ENCODE measurements at places on chromosomes 2 and 18.

- no peak for DNase-seq
These were observed 96.2 kb downstream of the MAIP1 start for GRCh38 chr2:200051611-200051945.

- no peak for DNase-seq
These were observed 162.7 kb upstream of the ETAA1 start for GRCh38 chr2:67234440-67234839.

DNA sequence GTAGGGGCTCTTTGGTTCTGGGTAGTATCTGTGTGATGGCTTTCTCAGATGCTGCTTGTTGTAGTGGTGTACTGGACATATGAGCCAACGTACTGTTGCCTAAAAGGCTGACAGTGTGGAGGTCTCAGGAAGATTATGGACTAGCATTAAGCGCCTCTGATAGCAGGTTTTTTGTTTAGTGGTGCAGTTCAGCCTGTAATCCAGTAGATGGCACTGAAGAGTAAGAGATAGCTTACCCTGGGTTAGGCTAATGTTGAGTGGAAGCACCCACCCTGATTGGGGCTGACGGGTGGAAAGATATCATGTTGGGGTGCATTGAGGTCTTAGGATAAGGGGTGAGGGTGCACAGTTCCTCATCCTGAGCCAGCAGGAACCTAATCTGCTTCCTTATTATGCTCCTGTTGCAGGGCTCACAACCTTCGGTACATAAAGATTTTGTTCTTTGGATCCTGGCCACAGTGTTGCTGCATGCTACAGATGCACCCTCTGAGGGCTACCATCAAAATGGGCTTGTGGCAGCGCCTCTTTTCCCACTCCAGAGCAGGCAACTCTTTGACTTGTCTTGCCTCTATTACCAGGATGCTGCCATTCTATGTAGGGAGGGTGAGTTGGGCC lies 79.6 kb downstream of the MSTN start:
- no peak for DNase-seq

GRCh38 chr2:106876699-106877098 lies 9.3 kb downstream of the ST6GAL2 start:
- DNase-seq: no peak

- peak; percentile 86 for DNase-seq
These were observed 555.2 kb downstream of the CMPK2 start for GRCh38 chr2:6310256-6311215.

- DNase-seq: no peak
These were observed 24.0 kb downstream of the SERPINB7 start for GRCh38 chr18:63799189-63799588.

- DNase-seq: no peak
These were observed 24.1 kb downstream of the MRPL35 start for GRCh38 chr2:86223140-86223926.

- no peak for DNase-seq
These were observed 137.8 kb upstream of the COPS8 start for GRCh38 chr2:236947896-236948295.

DNA sequence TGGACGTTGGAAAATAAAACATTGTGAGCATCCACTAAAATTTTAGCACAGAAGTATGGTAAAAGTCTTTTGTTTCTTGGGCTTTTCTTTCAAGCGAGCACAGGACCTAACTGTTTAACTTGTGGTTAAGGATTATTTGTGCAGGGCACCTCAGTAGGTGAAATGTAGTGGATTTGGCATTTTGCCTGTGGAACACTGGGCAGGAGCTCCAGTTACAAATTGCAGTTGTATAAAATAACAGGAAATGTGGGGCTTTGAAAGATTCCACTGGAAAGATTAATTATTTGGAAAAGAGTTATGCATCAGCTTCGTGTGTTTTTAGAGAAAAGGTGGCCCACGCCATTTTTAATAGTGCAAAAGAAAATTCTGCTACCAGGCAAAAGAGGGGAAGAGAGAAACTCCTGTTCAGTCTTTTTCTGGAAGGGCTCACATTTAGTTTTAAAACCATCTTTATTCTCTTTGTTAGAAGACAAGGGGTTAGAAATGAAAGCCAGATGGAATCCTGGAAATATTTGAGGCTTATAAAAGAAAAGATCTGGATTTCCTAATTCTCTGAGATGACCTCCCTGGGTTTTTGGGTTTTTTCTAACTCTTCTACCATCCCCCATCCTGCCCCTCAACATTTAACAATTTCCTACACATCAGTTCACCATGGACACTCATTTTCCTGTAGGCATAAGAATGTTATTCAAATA lies 144.3 kb upstream of the SERTAD2 start:
- peak; percentile 33 for DNase-seq

DNA sequence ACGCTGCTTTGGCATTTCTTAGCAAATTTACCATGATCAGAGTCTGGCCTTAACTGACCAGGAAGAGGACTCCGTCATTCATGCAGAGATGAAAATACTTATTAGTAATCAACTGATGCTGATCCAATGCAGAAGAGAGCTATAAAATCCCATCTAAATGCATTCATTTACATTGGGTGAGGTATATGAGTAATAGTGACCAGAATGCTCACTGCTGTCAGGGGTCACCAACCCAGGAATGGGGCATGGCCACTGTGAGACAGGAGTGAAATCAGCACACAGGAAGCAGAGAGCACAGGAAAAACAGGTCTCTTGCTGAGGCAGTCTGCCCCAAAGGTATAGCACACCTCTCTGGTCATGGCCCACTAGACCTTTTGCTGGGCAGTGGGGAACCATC lies 68.1 kb upstream of the TMEM247 start:
- DNase-seq: no peak

DNA sequence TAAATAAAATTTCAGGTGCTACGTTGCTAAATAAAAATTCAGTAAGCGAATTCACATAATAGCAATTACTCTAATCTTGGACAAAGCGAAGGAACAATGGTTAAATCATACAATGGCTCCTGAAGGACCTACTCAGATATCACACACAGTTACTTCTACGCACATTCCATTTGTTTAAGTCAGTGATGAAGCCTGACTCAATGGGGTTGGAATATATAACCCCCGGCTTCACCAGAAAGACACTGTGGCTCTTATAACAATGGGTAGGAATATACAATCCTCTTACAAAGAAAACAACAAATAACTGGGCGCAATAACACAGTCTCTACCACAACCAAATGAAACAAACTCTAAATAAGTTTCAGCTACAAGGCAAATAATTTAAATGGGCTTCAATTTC lies 349.5 kb downstream of the IRS1 start:
- DNase-seq: no peak

DNA sequence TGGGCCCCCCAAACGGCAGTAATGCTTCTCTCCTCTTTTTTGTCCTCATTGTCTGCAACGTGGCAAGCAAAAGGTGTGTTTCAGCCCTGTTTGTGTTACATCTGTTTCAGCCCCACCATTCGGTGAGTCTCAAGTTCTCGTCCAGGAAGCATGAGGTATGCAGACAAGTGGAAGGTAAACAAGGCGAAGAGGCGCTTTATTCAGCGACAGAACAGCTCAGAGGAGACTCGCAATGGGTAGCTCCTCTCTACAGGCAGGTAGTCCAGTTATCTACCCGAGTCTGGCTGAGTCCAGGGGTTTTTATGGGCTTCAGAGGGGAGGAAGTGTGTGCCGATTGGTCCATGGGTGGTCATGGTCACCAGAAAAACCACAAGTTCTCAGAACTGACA lies 733.4 kb upstream of the CDH7 start:
- no peak for DNase-seq

DNA sequence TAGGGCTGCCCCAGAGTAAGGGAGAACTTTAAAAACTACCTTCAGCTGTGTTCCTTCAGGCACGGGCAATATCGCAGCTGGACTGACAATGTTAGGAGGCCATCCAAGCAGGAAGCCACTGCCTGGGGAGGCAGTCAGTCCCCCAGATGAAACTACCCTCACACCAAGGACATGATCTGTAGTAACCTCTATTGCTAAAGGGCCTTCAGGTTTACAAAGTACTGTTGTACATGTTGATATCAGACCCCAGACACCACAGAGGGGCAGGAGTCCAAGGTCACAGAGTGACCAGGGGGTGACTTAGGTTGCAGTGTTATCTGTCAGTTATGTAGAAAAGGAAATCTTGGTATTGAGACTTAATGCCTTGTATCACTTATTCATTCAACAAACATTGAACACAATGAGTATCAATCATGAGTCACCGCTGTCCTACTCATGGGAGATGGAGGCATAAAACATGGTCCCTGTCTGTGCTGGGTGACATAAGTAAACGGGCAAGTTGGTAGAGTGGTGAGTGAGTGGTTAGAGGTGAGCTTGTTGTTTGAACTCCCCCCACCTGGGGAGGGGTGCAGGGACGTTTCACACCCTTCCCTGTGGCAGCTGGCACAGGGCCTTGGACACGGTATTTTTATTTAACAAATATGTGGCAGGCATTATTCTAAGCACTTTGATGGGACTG lies 7.1 kb downstream of the CABLES1 start:
- no peak for DNase-seq

DNA sequence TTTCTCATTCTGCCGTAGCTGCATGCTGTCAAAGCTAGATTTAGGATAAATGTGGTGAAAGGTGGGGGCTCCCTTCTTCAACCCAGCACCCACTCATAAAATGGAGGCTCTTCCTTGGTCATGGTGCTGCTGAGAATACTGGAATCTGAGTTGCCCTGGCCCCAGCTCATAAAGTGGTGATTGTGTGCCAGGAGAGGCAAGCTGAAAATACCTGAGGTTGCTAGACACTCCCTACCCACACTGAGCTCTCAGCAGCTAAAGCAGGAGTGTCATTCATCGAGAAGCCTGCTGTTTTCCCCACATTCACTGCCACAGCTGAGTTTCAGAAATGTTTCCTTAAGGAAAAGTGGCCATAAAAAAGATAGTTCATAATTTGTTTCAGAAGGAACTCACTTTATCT lies 297.1 kb upstream of the RBMS1 start:
- no peak for DNase-seq

DNA sequence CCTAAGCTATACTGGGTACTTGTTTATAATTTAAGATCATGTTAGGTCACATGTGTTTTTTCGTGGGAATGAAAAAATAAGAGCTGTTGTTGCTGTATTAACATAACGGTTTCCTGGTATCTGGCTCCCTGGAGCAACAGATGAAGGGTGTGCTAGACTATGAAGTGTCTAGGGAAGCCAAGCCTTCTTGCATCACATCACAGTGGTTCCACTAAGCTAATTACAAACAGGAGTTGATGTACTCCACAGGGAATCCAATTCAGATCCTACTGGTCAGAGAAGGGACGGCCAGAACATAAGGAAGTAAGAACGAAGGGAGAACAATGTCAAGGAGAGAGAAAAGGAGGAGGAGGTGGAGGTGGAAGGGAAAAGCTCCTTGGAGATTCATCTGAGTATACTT lies 193.0 kb upstream of the CYP26B1 start:
- no peak for DNase-seq

DNA sequence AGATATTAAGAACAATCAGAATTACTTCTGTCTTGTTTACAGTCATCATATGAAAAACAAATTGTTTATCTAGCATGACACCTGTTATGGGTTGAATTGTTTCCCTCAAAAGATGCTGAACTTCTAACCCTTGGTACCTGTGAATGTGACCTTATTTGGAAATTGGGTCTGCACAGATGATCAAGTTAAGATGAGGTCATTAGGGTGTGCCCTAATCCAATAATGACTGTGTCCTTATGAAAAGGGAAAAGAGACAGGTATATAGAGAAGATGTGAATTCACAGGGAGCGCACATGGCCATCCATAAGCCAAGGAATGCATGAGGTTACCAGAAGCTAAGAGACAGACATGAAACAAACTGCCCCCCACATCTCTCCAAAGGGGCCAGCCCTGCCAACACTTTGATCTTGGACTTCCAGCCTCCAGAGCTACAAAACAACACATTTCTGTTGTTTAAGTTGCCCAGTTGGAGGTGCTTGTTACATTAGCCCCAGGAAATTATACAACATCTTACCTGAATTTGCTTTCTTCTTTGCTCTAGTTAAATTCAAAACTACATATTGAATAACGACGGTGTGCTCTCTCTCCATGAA lies 2.3 kb upstream of the HPCAL1 start:
- DNase-seq: no peak

DNA sequence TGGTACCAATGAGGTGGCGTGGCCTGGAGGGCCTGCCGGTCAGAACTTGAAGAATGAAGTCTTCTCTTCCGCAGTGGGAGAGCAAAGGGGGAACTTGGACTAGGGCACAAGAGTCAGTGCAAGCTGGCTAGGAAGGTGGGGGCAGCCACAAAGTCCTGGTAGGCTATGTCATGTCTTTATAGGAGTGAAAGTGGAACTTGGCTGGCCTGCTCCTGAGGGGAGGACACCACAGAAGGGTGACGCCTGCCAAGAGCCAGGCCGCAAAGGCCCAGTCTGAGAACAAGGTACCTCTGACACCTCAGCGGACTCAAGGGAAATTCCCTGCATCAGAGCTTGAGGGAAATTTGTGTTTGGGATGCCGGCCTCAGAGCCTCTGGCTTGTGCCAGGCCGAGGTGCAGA lies 32.2 kb upstream of the MAP3K20 start:
- no peak for DNase-seq

GRCh38 chr18:42183746-42184145 lies 228.7 kb downstream of the PIK3C3 start:
- DNase-seq: no peak

GRCh38 chr2:22855761-22856184 lies 529.2 kb upstream of the KLHL29 start:
- DNase-seq: no peak

DNA sequence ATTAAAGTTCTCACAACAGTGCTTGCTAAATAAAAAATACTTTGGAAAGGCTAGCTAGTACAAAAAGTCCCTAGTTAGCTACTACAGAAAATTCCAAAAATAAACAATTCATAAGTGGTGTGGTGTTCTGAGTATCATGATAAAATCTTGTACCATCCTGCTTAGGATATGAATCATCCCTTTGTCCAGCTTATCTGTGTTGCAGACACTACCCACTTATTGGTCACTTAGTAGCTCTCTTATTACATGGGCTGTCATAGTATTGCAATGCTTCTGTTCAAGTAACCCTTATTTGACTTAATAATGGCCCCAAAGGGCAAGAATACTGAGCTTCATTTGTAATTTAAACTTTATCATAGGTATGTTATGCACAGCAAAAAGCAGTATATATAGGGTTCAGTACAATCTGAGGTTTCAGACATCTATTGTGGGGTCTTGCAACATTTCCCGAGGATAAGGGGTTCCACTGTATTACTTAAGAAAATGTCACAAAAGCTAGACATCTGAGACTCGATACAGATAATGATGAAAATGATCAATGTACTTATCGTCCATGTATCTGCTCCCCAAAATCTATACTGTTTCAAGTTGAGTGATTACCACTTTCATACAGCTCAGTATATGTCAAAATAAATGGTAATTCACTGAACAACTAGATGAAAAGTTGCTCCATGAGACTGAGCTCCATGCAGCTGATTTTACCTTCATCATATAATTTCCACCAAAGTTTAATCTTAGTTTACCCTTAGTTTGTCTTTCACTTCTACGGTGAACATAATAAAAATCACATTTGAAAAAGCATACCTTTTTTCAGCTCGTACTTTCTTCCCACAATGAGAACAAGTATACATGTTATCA lies 93.8 kb downstream of the C2orf74 start:
- DNase-seq: no peak

All from NCI-H187 treated with DMSO at 0.1 percent for 48 hours (cell line).